ENCODE measurements at places on chromosomes 6 and 20.

DNA sequence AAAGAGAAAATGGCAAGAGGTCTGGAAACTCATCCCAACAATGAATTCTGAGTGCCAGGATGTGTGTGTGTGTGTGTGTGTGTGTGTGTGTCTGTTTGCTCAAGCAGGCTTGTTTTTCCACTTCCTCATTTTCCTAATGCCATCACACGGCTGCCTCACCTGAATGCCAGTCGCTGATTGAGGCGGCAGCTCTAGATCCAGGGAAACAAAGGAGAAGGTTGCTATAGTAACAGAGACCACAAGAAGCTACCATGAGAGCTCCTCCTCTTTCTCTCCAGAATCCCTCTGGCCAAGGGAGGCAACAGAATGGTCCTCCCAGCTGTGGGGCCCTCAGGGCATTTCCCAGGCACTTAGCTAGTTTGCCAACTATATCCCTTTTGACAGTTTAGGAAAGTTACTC lies 241.1 kb upstream of the TSHZ2 start:
- DNase-seq, result no peak

- no peak for DNase-seq
Observed at GRCh38 chr6:12028213-12028612, 16.1 kb downstream of the HIVEP1 start.

DNA sequence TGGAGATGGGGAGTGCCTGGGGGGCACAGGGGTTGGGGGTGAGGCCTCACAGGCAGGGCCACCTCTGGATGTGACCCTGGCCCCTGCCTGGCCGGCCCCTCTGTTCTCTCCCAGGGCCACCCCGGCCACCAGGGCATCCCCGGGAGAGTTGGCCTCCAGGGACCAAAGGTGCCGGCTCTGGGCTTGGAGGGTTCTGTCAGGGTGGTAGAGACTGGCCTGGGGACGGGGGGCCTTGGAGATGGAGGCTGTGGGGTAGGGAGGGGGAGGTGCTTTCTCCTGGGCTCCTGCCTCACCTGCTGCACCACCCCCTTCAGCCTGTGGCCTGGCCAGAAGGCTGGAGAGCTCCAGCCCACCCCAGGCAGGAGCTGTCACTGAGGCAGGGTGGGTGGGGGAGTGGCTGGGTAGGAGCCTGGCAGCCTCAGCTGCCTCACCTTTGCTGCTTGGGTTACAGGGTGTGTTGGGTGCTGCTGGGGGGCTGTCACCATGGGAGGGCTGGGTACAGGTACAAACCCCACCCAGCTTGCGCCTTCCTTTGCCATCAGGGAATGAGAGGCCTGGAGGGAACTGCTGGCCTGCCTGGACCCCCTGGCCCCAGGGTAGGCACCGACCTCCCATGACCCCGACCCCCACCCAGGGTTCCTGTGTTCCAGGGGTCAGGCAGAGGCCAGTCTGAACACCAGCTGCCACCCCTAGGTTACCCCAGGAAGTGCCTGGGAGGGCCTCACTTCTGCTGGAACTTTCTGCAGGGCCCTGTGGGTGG lies 32.7 kb downstream of the COL20A1 start:
- DNase-seq, result no peak

GRCh38 chr6:15952231-15953151 lies 176.4 kb upstream of the MYLIP start:
- DNase-seq, result no peak

DNA sequence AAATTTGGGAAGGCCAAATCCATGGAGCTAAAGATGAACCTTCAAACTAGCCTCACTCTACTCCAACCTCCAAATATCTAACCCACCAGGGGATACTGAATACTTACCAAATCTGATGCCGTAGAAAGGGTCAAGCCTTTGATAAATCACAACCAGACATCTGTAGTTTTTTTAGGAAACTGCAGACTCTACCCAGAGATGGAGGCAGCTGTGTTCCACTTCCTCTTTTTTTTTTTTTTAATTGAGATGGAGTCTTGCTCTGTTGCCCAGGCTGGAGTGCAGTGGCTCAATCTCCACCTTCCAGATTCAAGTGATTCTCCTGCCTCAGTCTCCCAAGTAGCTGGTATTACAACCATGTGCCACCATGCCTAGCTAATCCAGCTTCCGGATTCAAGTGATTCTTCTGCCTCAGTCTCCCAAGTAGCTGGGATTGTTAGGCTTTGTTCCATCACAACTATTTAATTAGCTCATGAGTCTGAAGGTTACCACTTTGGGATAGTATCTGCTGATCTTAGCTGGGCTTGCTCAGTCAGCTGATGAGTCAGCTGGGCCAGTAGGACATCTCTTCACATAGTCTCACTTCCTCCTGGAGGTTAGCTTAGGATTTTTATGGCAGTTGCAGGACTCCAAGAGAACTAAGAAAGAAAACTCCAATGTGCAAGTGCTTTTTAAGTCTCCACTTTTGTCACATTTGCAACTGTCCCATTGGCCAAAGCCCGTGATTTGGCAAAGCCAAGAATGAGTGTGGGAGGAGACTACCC lies 13.3 kb downstream of the FRK start:
- no peak for DNase-seq

DNA sequence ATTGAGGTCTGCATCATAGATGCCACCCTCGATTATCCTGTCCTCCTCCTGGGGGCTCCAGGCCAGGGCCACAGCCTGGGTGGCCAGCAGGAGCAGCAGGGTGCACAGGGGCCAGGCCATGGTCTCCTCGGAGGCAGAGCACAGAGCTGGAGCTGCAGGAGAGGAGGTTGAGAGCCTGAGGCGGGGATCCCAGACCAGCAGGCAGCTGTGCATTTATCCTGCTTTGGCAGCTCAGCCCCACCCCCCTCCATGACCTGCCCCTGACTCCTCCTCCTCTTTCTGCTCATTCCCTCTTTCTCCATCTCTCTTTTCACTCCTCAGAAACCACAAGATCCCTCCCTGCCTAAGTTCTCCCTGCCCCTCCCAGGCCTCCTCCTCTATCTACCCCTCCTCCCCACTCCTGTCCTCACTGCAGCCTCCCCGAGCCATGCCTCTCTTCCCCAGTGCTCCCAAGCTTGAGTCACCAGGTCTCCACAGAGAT lies at the start of gene CST2:
CST2 (minus strand) TSS at position 189 of the 481 bp plus-strand sequence; CDS start at position 120, 69 bp downstream.
- no peak for DNase-seq

- DNase-seq, result no peak
Observed at GRCh38 chr6:38503960-38504682, 135.6 kb downstream of the BTBD9 start.

DNA sequence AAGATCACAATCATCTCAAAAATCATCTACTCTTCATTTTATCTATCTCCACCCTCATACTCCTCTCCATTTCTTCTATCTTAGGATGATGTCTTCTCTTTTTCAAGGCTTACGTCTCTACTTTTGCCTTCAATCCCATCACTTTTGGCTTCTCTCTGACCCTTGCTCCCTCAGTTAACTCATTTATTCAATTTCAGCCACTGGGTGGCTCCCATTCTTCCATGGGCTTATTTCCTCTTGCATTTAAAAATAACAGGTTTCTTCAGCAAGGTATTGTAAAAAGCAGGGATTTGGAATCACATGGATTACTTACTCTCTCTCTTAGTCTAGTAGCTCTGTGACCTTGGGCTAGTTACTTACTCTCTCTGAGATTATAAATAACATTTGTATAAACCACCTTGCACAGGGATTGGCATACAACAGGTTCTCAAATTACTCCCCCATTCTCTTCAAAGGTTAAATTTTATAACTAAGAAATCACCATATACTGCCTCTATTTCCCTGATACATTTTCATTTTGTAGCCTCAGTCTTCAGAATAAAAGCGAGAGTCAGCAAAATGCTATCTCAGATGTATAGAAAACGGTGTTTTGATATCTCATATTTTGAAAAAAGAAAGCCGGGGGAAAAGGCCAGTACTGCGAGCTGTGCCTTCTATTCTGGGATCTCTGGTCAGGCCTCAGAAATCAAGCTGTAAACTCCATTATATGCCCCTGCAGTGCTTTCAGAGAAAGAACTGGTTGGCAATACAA lies 5.5 kb downstream of the ZSCAN12 start:
- no peak for DNase-seq

GRCh38 chr6:26318459-26319404 lies 46.3 kb upstream of the BTN3A2 start:
- no peak for DNase-seq

DNA sequence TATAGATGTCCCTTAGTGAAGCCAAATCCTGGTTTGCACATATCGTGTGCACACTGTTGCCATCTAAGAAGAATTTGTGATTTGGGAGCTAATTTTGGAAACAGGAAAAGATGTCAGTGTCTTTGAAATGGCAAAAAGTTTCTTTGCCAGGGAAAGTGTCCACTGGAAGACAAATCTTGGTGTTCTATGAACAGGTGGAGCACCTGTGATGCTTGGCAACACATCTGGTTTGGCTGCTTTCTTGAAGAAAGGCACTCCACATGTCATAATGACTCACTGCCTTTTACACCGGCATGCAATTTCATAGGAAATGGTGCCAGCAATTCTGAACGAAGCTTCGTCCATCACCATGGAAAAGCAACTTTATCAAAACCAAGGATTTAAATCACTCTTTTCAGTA lies 1040.0 kb upstream of the MAP3K7 start:
- no peak for DNase-seq

- DNase-seq, result no peak
Observed at GRCh38 chr20:1015181-1015580, 13.1 kb upstream of the RSPO4 start.

GRCh38 chr6:158040804-158041347 lies 59.2 kb downstream of the SYNJ2 start:
- DNase-seq, result no peak

- no peak for DNase-seq
Observed at GRCh38 chr6:43570876-43571441, 4.9 kb downstream of the XPO5 start.

Data from CD4-positive, alpha-beta T cell treated with Interleukin-10 for 1 hour (primary cell).